CD4-positive, alpha-beta T cell treated with Interleukin-6 for 4 hours (primary cell): ENCODE measurements at places on chromosomes 7 and 10.

DNA sequence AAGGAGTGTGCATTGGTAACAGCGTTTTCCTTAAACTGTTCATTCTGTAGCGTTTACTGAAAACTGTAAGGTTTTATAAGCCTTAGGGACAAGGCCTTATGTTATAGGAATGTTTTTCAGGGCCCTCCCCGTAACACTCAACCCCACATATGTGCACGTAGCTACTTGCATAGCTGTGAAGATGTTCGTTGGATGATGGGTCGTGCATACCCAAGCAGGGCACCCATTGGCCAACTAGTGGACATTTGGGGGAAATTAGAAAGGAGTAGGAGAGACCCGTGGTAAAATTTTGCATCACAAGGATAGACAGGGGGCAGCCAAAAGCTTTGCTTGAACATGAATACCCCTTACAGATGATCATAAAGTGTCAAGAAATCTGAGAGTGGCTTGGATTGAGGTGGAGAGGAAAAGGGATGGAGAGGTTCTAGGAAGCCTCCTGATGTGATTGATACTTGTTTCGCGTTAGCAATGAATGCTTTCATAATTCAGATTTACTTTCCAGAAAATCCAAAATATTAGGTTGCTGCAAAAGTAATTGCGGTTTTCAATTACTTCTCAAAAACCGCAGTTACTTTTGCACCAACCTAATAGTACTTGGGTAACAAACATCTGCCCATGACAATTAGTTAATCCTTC is 878 bp downstream of the SEC61A2 start:
- DNase-seq: peak; percentile 29

GRCh38 chr10:132117636-132118190 is 52.0 kb downstream of the JAKMIP3 start:
- no peak for DNase-seq

DNA sequence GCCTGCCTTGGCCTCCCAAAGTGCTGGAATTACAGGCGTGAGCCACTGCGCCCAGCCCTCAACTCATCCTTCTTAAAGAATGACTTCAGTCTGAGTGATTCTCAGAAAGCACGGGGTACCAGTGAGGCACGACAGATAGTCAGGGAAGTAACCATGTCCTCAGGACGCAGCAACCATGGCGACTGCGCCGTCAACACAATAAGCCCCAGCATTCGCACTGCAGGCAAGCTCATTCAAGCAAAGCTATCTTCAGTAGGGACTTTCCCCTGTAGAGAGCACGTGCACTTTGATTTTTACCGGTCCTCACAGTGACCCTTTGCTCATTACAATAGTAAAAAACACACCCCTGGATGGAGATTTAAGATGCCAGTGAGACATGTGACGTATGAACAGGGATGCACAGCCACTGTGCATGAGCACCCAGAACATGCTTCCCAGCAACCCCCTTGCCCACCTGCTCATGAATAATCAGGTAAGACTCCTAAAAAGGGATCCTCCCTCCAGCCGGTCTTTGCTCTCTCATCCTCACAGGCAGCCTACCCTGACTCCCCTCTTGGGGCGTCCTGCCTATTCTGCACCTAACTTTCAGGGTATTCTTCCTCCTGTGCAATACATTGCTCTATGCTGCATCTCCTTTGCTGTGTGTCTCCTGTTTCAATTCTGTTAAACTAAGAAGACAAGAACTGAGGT is 9.1 kb downstream of the WDR86 start:
- no peak for DNase-seq

GRCh38 chr10:4663162-4663992 is 162.6 kb upstream of the AKR1E2 start:
- DNase-seq: no peak

DNA sequence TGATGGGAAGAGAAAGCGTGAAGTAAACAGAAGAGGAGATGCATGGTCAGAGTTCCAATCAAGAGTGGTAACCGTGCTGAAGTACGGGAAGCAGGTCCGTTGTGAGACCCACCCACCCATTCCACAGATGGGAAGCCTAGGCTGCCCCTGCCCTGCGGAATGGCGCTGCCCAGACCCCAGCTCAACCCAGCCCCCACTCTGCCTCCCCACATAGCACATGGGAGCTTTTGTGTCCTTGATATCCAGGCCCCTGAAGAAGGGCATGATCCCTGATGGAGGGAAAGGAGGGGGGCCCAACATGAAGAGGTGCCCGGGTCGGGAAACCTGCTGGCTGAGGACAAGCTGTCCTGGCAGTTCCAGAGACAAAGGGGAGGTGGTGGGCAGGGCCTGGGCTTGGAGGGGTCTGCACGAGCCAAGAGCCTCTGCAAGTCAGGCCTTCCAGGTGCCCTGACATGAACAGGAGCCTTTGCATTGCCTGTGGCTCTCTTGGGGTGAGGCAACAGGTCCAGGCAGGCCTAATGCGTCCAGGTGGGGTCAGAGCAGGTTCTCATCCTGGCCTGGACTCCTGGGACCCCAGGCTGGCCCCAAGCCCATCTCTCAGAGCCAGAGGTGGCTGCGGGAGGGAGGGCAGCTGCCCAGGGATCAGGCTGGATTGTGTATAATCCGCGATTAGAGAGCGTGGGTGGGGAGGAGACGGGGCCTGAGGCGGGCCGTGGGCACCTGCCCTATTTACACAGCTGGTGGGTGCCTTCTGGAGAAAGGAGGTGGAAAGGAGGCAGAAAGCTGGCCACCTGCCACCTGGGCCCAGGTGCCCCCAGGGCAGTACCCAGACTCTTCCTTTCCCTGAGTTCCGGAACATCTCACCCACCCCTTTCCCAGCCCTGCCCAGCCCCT is 23.5 kb downstream of the YKT6 start:
- no peak for DNase-seq

GRCh38 chr7:12930534-12930933 is 243.1 kb downstream of the ARL4A start:
- no peak for DNase-seq

DNA sequence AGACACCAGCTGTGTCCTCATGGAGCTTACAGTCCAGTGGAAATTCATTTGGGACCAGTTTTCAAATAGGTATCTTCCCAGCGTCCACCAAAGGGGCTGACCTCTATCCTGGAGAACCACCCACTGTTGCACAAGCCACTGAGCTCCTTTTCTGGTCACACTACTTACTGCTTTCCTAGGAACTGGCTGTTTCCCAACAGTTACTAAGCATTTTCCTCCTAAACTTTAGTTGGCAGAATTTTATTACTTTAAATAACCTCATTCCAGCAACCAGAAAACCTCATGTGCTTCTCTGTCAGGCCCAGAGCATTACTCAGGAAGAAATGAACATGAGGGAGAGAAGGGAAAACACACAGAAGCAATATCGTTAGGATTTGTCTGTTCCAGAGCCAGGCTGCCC is 183.1 kb downstream of the GPAM start:
- DNase-seq: no peak

GRCh38 chr7:158121441-158122045 is 466.1 kb downstream of the PTPRN2 start:
- DNase-seq: no peak

- peak; percentile 29 for DNase-seq
Measured at GRCh38 chr7:50372923-50373322, 68.4 kb downstream of the IKZF1 start.

DNA sequence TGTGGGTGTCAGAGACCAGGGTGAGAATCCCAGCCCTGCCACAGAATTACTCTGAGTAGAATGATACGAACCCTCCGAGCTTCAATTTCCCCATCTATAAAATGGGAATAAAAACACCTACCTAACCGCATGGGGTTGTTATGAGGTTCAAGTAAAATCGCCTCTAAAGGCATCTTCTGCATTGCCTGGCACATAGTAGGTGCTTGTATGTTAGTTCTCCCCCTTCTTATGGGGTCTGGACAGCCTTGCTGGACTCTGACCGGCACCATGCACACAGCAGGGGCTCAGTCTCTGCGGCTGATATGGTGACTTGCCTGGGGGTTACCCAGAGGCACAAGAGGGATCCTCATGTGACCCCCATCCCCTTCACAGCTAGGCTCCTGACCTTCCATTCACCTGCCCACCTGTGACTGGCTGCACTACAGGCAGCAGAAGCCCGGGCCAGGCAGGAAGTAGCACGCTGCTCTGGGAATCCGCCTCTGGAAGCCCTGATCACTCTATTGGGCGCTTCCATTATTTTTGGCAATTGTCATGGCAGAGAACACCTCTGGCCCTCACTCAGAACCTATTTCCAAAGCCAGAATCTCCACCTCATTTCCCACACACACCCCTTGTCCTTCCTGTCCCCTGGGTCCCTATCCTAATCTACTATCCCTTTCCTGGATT is 6.0 kb downstream of the SH3PXD2A start:
- DNase-seq: no peak

DNA sequence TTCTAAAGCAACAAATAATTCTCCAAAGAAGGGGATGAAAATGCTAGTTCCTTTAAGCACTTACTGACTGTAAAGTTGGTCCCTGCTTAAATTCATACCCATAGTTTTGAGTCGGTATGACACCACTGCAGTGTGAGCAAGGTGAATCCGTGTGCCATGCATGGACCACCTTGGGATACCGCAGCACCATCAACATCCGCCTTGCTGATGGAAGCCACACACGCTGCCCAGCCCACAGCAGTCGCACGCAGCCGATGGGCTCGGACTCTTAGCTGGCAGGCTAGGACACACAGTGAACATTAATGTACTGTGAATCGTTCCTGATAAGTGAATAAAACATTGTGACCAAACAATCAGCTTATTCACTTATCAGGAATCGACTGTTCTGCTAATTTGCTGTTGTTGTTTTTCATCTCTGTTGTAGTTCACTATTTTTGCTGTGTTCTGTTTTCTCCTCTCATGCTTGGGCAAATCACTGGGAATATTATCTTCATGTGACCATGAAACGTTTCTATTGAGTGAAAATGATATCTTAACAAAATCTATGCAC is 275.5 kb downstream of the USP6NL start:
- DNase-seq: no peak

DNA sequence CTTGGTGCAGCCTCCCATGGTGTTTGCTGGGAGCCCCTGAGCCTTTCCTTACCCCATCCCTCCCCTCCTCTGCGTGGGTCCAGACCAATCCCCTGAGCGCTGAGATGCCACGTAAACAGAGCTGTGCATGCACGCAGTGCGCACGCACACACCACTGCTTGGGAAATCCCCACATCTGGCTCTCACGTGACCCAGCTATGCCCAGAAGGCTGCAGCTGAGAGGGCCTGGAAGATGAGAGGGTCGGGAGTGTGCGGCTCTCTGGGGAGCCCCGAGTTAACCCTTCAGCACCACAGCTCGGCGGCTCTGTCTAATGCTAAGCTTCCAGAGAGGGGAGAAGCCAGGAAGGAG is 177.2 kb downstream of the SH3PXD2A start:
- peak; percentile 90 for DNase-seq

DNA sequence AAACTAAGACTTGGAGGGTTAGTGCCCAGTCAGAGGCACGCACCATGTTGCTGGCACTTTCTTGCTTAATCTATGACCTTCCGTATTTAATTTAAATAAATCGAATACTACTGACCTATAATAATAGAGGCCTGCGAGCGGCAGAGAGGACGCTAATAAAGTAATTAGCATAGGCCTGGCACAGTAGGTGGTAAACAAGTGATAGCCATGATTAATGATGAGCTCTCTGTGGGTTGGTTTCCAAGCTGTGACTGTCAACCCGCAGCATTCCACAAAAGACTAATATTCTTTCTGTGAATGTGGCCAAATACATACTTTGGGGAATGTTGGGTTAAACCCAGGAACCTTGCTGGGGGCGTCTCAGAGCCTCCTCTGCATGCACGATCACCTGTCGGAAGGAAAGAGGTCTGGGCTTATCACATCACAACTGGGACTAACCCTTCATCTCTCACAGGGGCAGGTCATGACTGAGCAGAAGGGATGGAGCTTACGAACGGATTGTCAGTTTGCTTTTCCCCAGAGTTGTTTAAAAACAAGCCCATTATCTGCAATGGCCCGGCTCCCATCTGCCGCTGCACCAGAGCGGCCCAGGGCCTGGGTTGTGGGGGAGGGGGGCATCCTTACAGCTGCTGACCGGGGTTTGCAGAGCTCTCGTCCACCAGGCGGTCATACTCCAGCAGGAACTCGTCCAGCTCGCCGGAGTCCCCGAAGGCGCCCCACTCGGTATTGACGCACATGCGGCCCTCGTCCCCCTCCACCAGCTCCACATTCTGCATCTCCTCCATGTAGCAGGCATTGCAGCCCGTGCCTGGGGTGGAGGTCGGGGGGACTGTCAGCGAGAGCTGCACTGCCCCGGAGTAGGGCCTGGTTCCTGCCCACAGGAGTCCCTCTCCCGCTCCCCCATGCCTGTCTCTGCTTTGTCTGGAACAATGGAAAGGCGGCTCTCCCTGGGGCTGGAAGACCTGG is 6.2 kb upstream of the MYL7 start:
- DNase-seq: no peak

DNA sequence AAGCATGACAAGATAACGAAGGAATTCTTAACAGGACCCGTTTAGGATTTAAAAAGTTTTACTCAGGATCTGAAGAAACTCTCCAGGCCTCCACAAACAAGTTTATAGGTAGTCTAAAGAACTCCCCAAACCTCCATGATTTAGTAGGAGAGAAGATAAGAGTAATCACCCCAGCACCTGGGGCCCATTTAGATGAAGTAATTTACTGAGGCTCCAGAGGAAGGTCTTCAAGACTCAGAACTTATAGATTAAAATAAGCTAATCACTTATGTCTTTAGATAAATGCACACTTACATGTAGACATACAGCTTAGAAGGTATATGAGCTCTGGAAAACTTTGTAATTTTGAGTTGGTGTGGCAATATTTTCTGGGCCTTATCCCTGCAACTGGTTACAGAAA is 123.8 kb downstream of the HBP1 start:
- DNase-seq: no peak

DNA sequence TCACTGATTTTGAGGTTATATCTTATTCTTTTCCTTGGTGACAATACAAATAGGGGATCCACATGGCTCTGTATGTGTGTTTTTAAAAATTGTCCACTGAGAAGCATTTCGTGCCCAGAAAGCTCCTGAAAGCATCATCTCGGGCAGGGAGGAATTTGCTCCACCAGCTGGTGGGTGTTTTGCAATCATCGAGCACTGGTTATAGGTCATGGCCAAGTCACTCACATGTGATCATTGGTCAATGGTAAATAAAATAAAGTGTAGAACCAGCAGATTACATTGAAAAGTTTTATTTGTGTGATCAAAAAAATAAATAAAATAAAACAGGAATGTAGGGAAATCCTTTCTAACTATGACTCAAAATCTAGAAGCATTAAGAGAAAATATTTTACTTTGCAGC is 23.0 kb upstream of the SNX13 start:
- DNase-seq: no peak

- DNase-seq: no peak
Measured at GRCh38 chr7:98881561-98882315, 3.4 kb downstream of the TRRAP start.

DNA sequence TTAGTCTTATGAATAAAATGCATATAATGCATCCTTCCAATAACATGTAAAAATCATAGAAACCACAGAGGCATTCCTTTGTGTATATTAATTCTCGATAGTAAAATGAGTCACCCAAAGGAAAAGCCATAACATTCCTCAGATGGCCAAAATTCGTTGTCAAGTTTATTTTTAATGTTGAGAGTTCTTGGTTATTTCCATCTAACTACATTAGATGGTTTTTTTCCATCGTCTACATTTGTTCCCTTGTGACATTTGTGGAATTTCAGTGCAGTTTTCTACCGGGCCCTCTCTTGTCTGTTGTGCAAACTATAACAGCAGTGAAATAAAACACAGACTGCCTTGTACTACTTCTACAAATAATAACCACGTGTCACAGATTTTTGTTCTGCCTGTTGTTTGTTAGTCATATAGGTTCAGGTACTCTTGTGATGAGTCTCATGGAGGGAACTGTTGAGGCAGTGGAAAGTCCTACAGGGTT is 54.7 kb upstream of the CCAR1 start:
- DNase-seq: no peak
